ENCODE measurements at places on chromosomes 3 and 15. TPM values are rescaled to one million over a fixed set of nuclear protein-coding genes. Genes with fewer than 3 reads are reported as not detected.

ABTB1 gene
- total RNA-seq: 7.4 TPM

CACNA1D gene
- total RNA-seq: 2.9 TPM

DUOX2 gene
- total RNA-seq: under 0.01 TPM

CLDN1 gene
- total RNA-seq: 2.7 TPM

GPR176 gene
- 140 TPM for total RNA-seq

ATP2B2 gene
- total RNA-seq: not detected

ESYT3 gene
- total RNA-seq: 2.2 TPM

KLHL6 gene
- total RNA-seq: under 0.01 TPM

OIP5 gene
- 5.1 TPM for total RNA-seq

CCR8 gene
- not detected for total RNA-seq
